T-helper 22 cell (primary cell): ENCODE measurements at places on chromosomes 7 and 10.

DNA sequence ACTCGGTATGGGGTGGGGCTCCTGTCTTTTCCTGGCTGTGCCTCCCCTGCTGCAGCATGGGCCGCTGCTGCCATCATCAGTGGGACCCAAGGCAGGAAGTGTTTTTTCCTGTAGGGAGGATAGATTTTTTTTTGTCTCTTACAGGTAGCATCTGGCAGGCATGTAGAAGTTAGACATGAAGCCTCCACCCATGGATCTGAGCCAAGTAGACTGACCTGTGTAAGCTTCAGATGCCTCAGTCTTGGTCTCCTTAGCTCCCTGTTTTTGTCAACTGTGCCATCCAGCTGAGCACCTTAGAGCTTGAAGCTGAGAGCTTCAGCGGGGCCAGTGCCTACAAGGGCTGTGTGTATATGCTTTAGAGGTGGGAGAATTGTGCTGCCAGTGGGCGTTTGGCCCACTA lies 93.5 kb downstream of the AUTS2 start:
- DNase-seq, result no peak

DNA sequence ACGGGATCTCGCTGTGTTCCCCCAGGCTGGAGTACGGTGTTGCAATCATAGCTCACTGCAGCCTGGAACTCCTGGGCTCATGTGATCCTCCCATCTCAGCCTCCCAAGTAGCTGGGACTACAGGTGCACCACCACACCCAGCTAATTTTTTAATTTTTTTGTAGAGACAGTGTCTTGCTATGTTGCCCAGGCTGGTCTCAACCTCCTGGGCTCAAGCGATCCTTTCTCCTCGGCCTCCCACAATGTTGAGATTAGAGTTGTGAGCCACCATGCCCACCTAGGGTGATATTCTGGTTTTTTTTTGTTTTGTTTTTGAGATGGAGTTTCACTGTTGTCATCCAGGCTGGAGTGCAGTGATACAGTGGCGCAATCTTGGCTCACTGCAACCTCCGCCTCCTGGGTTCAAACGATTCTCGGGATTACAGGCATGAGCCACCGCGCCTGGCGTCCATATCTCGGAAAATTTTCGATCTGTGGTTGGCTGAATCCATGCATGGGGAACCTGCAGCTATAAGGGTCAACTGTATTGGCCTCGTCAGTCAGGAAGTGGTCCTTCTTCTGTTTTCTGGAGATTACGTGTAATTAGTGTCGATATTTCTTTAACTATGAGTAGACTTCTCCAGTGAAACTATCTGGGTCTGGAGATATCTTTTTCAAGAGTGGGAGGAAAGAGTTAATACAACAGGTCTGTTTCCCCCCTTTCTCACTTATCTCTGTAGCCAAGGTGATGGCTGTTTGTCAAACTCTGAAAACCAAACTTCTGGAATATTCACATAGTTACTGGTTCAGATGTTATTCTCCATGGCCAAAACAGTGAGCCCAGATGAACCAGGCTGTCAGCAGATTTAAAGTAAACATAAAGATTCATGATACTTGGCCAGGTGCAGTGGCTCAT lies 21.0 kb upstream of the FIS1 start:
- no peak for DNase-seq

DNA sequence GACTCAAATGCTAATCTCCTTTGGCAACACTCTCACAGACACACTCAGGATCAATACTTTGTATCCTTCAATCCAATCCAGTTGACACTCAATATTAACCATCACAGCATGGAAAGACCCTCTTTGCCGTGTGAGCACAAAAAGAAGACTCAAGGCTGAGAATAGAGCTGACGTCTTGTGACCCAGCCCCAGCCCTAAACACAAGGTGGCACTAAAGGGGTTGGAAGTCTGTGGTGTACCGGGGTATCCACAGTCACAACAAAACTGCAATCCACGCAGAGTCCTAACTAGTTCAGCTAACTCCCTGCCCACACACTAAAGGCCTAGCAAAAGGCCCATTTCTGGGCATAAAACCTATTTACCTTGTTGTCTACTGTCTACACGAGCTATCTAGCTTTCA lies 200.1 kb downstream of the ACTR3B start:
- DNase-seq, result no peak

GRCh38 chr7:157625973-157626742 lies 289.4 kb downstream of the DNAJB6 start:
- no peak for DNase-seq

DNA sequence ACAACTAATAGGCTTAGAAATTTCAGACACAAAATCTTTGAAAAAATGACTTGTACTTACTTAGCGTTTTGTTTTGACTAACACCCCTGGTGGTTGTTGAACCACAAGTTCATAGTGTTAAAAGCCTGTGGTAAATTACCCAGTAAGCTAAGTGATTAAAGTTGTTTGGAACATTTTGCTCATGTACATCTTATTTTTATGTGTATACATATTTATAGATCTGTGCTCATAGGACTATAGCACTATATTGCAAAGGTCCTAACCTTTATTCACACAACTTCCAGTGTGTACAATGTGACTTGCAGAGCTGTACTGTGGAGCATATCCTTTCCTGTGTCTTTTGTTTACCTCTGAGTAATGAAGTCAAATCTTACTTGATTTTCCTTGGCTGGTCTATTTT lies 79.6 kb downstream of the BMPR1A start:
- no peak for DNase-seq

GRCh38 chr10:116748041-116748440 lies 5.7 kb upstream of the HSPA12A start:
- no peak for DNase-seq

GRCh38 chr7:73960548-73960947 lies 67.4 kb upstream of the ELN start:
- no peak for DNase-seq

DNA sequence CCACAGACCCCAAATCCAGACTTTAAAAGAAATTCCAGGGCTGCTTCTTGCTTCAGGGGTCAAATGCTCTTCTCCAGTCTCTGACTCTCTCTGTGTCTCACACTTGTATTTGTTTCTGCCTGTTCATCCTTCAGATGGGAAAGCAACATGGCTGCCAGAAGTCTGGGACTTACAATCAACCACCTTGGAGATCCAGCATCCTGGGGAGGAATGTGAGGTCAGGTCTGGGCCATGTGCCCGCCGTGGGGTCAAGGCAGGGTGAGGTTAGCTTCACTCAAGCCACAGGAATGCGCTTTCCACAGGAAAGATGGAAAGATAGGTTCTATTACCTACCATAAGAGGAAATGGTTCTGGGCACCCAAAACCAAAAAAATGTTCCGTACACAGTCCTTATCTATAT lies 34.3 kb upstream of the NPVF start:
- no peak for DNase-seq

GRCh38 chr7:69860941-69861622 lies 262.8 kb downstream of the AUTS2 start:
- DNase-seq, result no peak

- no peak for DNase-seq
These were observed 83.4 kb upstream of the NMT2 start for GRCh38 chr10:15251791-15252380.
